ENCODE measurements at places on chromosomes 1 and 21. TPM values are rescaled to one million over a fixed set of nuclear protein-coding genes. Genes with fewer than 3 reads are reported as not detected.

GRCh38 chr1:115238336-115239147, 99.5 kb downstream of the NGF start:
- H3K4me3 ChIP-seq, result no peak overlapping the region
- H3K27me3 ChIP-seq, result no peaks in the 10 kb centered on the region
- DNase-seq, result no peak
- H3K36me3 ChIP-seq, result no peaks in the 10 kb centered on the region
- no peak overlapping the region for H3K27ac ChIP-seq

DNA sequence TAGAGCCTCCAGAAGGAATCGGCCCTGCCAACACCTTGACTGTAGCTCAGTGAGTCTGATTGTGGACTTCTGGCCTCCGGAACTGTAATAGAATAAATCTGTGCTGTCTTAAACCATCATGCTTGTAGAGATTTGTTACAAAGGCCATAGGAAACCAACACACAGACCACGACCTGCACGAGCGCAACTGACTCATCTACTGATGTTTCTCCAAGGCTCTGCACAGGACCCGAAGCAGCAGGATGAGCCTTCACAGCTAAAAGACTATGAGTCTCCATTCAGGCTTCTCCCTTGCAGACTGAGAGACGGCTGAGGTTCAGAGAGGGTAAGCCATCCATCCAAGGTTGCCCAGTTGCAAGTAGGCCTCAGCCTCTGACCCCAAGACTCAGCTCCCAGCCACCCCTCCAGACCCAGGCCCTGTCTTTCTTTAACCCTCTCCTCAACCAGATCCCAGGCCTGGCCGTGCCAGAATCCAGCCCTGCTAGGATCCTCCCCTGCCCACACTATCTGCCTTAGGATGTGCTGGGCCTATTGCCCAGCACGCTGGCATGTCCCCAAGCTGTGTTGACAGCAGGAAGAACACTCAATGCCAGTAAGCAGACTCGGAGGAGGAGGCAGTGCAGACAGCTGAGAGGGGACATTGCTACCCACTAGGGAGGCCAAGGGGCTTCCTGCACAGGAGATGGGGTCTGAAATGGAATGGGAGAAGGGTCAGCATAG, 109.0 kb downstream of the HMGB4 start:
- peaks cover 25% of the 10 kb centered on the region for H3K4me1 ChIP-seq
- no peaks in the 10 kb centered on the region for H3K27me3 ChIP-seq
- no peaks in the 10 kb centered on the region for H3K36me3 ChIP-seq
- no peak for DNase-seq
- H3K4me3 ChIP-seq, result no peak overlapping the region

DNA sequence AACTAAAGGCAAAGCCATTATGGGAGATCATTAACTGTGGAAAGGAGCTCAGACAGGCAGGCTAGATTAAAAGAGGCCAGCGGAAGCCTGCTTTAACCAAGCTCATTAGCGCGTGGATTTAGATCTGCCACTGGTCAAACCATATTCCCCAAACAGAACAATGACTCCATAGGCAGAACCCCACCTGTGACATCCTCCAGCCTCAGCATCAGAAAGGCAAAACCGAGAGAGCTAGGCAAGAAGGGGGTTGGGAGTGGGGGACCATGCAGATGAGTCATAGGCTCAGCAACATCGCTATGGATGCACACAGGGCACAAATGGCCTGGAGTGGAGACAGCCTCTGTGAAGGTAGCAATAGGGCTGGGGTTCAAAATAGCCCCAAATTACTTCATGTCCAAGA, 20.6 kb downstream of the MKNK1 start:
- no peaks in the 10 kb centered on the region for H3K27me3 ChIP-seq
- H3K4me3 ChIP-seq, result no peak overlapping the region
- no peak for DNase-seq
- H3K36me3 ChIP-seq, result peaks cover 96% of the 10 kb centered on the region

DNA sequence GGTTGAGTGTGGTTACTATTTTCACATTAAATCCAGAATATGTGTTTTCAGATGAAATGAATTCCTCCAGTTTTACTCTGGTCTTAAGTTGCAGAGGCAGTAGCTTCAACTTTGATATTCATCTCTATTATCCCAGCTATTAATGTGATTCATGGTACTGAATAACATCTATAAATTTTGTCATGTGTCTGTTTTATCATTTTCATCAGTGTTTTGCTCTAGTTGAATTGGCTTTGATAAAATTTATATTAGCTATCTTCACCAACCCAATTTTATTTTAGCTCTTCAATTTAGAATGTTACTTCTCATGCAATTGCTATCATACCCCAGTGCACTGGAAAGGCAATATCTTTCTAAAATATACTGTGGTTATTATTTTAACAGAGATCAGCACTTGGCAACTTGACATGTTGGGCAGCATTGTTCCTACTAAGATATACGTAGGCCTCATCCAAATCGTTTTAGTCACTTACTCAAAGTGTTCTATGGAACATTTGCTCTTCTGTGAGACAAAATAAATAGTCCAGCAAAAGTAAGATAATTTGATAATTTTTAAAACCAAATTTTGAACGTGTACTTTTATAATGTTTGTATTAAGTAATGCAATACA, 184.3 kb downstream of the NCAM2 start:
- no peak overlapping the region for H3K4me3 ChIP-seq
- H3K4me1 ChIP-seq, result no peaks in the 10 kb centered on the region
- no peaks in the 10 kb centered on the region for H3K27me3 ChIP-seq
- no peak for DNase-seq
- no peak overlapping the region for H3K27ac ChIP-seq

- H3K4me3 ChIP-seq, result no peak overlapping the region
- DNase-seq, result no peak
- H3K36me3 ChIP-seq, result no peaks in the 10 kb centered on the region
- peaks cover 10% of the 10 kb centered on the region for H3K4me1 ChIP-seq
These were observed 35.0 kb upstream of the GPR137B start for GRCh38 chr1:236107121-236107907.

DNA sequence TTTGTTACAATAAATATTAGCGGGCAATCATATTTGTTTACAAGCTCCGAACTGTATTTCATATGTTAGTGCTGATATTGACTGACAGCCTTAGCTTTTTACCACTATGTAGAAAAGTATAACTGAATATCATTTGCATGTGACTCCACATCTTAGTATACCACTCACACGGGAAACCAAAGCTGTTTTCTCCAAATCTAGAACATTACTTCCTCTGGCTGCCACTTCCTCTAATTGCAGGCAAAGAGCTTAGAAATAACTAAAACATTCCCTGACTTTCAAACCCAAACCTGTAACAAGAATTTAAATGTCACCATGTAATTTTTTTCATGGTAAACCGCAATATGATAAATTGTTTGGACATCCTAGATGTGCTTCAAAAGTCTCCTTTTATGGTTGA, 174.7 kb downstream of the LBR start:
- no peaks in the 10 kb centered on the region for H3K36me3 ChIP-seq
- H3K27me3 ChIP-seq, result no peaks in the 10 kb centered on the region
- peaks cover 3% of the 10 kb centered on the region for H3K4me1 ChIP-seq
- no peak overlapping the region for H3K27ac ChIP-seq

DNA sequence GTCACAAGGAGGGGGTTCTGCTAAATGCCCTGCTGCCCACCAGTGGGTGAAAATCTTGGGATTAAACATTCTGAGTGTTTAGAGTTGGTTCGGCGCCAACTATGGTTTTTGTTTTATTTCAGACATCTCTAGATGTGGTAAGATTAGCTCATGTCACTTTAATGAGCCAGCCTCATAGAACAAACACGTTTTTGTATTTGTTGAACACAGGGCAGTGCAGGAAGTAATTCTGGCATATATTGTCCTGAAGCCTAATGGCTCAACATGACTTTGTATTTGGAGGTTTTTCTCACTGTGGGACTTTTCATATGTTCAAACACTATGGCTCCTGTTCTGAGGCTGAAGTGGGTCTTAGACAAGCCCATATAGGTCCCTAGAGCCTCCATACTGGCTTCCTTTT, 107.8 kb downstream of the NGF start:
- H3K27me3 ChIP-seq, result no peaks in the 10 kb centered on the region
- DNase-seq, result no peak
- no peak overlapping the region for H3K27ac ChIP-seq

GRCh38 chr1:77273891-77274290, 7.9 kb upstream of the AK5 start:
- no peaks in the 10 kb centered on the region for H3K27me3 ChIP-seq
- H3K27ac ChIP-seq, result no peak overlapping the region
- H3K4me3 ChIP-seq, result no peak overlapping the region
- DNase-seq, result no peak

DNA sequence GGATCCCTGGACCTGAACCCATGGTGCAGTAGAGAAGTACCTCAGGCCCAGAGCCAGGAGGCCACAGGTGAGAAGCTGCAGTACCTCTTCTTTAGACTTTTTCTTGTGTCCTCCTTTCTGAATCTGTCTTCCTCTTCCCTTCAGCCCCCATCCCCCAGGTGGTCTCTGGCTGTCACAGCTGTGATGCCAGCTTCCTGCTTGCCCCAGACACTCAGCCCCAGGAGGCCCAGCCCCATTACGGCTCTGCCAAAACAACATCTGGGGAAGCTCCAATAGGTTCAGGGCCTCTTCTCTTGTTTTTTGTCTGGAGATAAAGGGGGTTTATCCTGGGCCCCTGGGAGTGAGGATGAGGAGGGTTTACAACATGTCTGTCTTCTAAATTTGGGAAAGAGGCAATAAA, 9.5 kb upstream of the BTG2 start:
- H3K4me1 ChIP-seq, result peaks cover 51% of the 10 kb centered on the region
- no peaks in the 10 kb centered on the region for H3K27me3 ChIP-seq
- no peak overlapping the region for H3K4me3 ChIP-seq
- no peaks in the 10 kb centered on the region for H3K36me3 ChIP-seq
- peak; percentile 83 for DNase-seq

GRCh38 chr21:36839123-36839522, 127.3 kb downstream of the HLCS start:
- H3K27ac ChIP-seq, result no peak overlapping the region
- no peak for DNase-seq
- H3K4me3 ChIP-seq, result no peak overlapping the region
- H3K27me3 ChIP-seq, result no peaks in the 10 kb centered on the region
- H3K36me3 ChIP-seq, result no peaks in the 10 kb centered on the region

- H3K4me3 ChIP-seq, result no peak overlapping the region
- no peaks in the 10 kb centered on the region for H3K4me1 ChIP-seq
- no peaks in the 10 kb centered on the region for H3K27me3 ChIP-seq
- no peak for DNase-seq
These were observed 3.2 kb downstream of the FNDC7 start for GRCh38 chr1:108715932-108716331.

DNA sequence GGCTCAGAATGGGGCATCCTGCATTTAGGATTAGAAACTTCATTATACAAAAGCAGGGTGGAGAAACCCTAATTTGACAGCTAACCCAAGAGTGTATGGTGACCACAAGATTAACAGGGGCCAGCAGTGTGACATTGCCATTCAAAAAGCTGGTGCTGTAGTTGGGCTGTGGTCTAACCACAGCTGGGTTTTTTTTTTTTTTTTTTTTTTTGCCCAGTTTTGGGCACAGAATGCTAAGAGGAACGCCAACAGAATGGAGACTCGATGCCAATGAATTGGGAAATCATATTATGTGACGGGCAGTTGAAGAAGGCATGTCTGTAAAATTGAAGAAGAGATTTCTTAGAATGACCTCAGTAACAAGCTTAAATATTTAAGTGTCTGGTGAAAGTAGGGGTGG, 58.4 kb downstream of the NFIA start:
- no peaks in the 10 kb centered on the region for H3K4me1 ChIP-seq
- H3K27ac ChIP-seq, result peak overlapping the region; percentile 48
- no peaks in the 10 kb centered on the region for H3K36me3 ChIP-seq

DNA sequence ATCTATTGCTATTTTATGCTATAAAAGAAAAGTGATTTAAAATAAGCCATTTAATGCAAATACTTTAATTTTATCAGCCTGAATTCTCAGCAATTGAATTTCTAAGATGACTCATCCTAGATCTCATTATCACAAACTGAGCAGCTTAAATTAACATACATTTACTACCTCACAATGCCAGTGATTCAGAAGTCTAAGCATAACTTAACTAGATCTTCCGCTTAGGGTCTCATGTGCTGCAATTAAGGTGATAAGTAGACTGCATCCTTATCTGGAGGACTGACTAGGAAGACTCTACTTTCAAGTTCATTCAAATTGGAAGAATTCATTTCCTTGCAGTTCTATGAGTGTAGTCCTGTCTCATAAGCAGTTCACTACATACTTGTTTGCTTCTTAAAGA, 286.6 kb downstream of the COL11A1 start:
- no peaks in the 10 kb centered on the region for H3K4me1 ChIP-seq
- DNase-seq, result no peak
- H3K36me3 ChIP-seq, result no peaks in the 10 kb centered on the region
- no peak overlapping the region for H3K27ac ChIP-seq
- H3K27me3 ChIP-seq, result no peaks in the 10 kb centered on the region

GRCh38 chr1:218510153-218510772, 165.1 kb downstream of the TGFB2 start:
- no peak for DNase-seq
- no peaks in the 10 kb centered on the region for H3K36me3 ChIP-seq
- H3K4me1 ChIP-seq, result no peaks in the 10 kb centered on the region
- no peak overlapping the region for H3K4me3 ChIP-seq
- no peaks in the 10 kb centered on the region for H3K27me3 ChIP-seq

DNA sequence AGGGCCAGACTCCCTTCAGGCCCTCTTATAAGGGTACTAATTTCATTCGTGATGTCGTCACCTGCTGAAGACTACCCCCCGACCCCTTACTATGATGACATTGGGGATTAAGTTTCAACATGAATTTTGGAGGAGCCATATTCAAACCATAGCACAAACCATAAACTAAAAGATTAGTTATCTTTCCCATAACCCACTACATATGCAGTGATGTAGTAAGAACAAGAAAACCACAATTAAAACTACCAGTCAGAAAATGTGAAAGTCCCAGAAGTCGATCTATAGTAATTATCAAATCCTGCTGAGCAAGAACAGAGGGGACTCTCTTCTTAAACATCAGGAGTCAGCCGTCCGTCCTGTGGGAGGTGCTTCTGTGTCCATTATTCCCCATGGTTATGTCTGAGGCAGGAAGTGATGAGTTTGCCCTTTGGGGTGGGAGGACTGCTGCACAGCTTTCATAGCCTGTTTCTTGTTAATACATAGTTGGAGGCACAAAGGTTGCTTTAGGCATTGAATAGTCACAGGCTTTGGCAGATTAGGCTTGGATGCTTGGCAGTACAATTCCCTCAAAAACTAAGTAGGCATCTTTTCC, 35.9 kb upstream of the PTGFRN start:
- H3K27ac ChIP-seq, result no peak overlapping the region
- H3K4me3 ChIP-seq, result no peak overlapping the region
- H3K4me1 ChIP-seq, result peaks cover 19% of the 10 kb centered on the region
- no peaks in the 10 kb centered on the region for H3K36me3 ChIP-seq
- H3K27me3 ChIP-seq, result no peaks in the 10 kb centered on the region
- DNase-seq, result no peak

LRRC38 gene
- total RNA-seq, result not detected

EFNA1 gene
- total RNA-seq, result 8.2 TPM

DDAH1 gene
- total RNA-seq, result 19.3 TPM
